ENCODE measurements at places on chromosomes 7 and 10.

- no peak for DNase-seq
Observed at GRCh38 chr10:44193567-44194220, 191.2 kb downstream of the CXCL12 start.

DNA sequence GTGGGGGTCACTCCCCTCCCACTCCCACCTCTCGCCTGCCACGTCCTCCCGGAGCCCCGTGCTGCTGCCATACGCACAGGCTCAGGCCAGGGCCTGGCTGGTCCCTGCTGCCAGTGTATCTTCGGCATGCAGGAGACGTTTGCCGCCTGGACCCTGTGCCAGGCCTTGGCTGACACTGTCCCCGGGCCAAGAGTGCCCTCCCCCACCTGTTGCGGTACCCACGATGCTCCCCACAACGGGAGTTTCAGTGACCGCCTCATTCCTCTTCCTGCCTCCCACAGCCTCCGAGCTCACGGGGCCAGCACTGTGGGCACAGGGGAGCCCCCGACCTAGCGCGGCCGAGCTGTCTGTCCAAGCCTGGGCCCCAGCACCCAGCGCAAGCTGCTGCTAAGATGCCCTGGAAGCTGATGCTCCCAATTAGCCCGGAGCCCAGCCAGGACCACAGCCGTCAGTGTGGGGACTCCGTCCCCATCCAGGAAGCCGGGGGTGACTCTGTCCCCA lies 7.4 kb downstream of the TTYH3 start:
- peak; percentile 79 for DNase-seq

- DNase-seq = no peak
Observed at GRCh38 chr10:74637685-74638084, 188.7 kb upstream of the KAT6B start.

DNA sequence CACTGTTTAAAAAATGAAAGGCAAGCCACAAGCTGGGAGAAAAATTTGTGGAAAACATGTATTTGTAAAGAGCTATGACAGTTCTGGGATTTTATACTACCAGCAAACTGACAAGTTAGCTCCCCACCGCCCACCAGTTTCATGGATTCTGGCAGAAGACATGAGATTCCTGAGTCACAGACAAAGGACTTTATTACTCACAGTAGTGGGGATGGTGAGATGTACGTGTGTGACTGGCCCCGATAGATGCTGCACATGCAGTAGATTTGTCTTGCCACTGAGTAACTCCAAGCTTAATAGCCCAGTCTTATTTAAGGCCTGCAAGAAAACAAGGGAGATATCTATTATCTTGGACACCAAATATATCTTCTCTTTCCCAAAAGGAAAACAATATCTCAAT lies 281.7 kb downstream of the AHR start:
- no peak for DNase-seq

GRCh38 chr7:130276796-130277762 lies 10.4 kb downstream of the CPA2 start:
- DNase-seq = no peak

GRCh38 chr7:50321487-50322067 lies 17.1 kb downstream of the IKZF1 start:
- no peak for DNase-seq
